ENCODE measurements at places on chromosomes 16 and 17.
A peak's percentile ranks its signal among the peaks of the same experiment; 100 is the strongest.

DNA sequence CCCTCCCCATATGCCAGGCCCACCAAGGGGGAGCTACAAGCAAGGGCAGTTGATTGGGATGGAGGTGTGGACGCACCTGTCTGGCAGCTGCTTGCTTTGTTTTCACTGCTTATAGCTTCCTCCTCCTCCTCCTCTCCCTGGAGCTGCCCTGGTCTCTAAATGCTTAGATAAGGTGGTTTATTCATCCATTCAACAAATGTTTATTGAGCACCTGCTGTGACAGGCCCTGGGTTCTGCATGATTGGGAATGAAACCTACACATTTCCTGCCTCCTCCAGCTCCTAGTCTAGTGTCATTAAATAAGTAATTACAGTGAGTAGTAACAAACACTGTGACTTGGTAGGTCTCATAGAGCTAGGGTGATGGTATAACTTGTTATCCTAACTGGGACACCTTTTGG lies 17.4 kb upstream of the MAP3K14 start:
- ATAC-seq = peak; percentile 81

- no peak for ATAC-seq
These were observed 34.8 kb upstream of the APPBP2 start for GRCh38 chr17:60560860-60561257.

GRCh38 chr16:30092373-30093010 lies 768 bp upstream of the TBX6 start:
- ATAC-seq = peak; percentile 22

- ATAC-seq = no peak
These were observed 3.8 kb upstream of the C1QL1 start for GRCh38 chr17:44971776-44972483.

GRCh38 chr17:16353317-16354174 lies at the start of gene CENPV:
TSS of gene CENPV (minus strand) at chr17:16353469. CDS start at chr17:16353436, 33 bp downstream.
- ATAC-seq = peak; percentile 64

DNA sequence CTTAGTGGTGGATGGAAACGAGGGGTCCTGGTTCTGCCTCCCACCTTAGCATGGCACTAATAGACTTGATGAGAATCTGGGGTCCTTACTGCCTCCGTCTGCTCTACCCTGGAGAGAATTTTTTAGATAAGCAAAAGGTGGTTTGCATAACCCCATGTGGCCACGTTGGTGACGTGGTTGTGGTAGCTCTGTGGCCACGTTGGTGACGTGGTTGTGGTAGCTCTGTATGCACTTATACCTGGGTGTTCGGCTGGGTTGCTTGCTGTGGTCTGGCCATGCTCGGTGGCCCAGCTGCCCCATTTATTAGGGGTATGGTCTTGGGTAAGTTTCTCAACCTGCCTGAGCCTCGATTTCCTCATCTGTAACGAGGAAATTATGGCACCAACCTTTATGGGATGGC lies 13.0 kb downstream of the SPIRE2 start:
- ATAC-seq = no peak

DNA sequence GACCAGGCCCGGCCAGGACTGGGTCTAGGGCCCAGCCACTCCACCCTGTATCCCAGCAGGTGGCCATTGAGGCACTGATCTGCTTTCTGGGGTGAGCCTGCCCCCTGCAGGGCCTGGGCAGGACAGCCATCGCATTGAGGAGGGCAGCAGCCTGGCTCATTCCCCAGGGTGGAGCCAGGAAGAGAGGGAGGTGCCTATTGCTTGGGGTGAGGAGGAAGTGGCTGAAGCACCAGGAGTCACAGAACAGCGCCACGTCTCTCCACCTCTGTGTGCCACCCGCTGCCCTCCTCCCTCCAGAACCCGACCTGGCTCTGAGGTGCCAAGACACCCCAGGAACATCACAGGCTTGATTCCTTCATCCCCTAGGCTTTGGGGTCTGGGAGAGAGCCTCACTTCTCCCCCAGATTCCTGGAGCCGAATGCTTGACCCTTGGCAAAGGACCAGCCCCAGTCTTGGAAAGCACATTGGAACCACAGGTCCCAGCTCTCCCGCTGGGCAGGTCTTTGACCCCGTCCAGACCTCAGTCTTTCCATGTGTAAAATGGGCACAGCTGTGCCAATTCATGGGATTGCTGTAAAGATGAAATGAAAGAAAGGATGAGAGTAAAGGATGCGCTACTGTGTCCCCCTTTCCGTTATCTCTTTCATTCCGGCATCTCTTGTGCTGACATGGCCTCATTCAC lies 7.2 kb upstream of the KRT36 start:
- peak; percentile 18 for ATAC-seq

DNA sequence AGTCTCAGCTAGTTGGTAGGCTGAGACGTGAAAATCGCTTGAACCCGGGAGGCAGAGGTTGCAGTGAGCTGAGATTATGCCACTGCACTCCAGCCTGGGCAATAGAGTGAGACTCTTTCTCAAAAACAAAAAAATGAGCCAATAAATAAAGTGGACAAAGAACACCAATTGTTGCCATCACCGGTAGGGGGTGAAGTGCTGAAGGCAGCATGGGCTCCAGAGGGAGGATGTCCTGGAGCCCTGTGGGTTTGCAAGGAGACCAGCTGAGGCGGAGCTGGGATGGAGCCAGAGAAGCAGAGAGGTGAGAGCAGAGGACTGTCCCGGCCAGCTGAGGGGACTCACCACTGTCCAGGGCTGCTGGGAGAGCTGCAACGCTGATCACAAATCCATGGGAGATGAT lies 13.8 kb downstream of the CHST6 start:
- ATAC-seq = no peak

- ATAC-seq = peak; percentile 81
These were observed 16.6 kb downstream of the COPRS start for GRCh38 chr17:31842195-31843069.

All from esophagus mucosa (tissue), 1 donor.